ENCODE measurements at places on chromosomes 7 and 10. TPM values are rescaled to one million over a fixed set of nuclear protein-coding genes. Genes with fewer than 3 reads are reported as not detected.
A peak's percentile ranks its signal among the peaks of the same experiment; 100 is the strongest.

DNA sequence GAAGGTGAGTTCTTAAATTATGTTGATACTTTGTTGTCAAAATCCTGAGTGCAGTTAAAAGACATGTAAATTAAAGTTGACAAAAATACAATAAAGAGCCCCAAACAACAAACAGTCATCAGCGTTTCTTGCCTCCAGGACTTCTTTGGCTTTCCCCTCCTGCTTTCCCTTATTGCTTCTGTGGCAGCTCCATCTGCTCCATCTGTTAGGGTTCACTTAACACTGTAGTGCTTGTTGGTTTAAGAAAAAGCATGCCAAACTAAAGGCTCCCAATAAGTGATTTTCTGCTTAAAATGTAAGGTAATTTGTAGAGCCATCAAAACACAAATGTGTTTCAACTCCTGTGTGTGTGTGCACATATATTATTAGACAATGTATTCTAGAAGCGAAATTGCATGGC lies 254.3 kb upstream of the GNAI1 start:
- no peak for DNase-seq

- DNase-seq = no peak
Observed at GRCh38 chr10:117480097-117480496, 62.4 kb upstream of the EMX2 start.

GRCh38 chr7:106070567-106071254 lies 41.4 kb downstream of the SYPL1 start:
- peak; percentile 59 for DNase-seq

DNA sequence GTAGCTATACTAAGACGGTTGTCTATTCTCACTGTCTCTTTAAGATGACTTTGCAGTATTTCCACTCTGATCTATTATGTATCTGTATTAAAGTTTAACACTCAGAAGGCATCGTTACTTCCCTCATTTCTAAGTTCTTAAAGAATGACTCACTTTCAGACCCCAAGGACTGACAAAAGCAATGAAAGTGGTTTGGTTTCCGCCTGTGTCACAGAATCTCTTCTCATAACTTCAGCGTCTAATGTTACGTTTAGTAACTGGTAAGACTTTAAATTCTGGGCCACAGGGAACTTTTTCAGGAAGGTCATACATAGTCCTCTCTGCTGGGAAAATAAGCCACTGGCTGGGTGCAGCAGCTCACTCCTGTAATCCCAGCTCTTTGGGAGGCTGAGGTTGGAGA lies 892.0 kb upstream of the AUTS2 start:
- DNase-seq = no peak

DNA sequence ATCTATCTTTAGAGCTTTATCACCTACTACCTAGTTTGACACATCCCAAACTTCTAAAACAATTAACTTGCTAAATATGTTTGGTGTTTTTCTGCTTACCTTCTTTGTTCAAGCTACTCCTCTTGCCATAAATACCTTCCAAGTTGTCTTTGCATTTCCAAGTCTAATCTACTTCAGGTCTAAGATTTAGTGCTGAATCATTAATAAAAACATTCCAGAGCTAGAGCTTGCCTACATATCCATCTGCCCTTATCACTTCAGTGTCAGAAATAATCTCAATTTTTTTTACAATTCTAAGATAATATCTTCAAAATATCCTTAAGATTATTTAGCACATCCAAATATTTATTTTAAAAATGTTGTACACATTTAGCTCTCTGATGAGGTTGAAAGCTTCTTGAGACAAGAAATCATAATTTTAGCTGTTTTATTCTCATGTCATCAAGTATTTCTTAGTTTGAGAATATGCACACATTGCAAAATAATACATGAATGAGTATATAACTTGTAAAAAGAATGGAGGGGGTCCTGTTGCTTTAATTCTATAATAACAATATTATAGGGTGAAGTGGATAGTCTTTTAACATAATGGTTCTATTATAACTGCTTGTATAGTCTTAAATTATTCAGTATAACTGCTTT lies 466.3 kb downstream of the SEMA3D start:
- DNase-seq = no peak

GRCh38 chr10:5540080-5540479 lies 15.3 kb downstream of the CALML3 start:
- no peak for DNase-seq

DNA sequence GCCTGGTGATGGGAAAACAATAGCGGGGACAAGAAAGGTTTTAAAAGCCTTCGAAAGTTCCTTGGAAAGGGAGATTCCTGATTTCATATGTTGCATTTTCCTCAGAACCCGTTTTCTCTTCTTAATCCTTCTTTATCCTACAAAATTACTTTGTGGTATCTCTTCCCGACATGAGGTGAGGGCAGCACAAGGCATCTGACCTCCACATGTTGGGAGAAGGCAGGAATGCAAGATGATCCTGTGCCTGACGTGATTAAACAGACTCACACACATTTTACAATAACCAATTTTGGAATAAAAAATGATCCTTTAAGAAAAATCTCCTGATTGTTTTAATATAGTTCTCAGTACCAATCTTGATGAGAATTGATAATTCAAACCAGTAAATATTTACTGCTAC lies 153.3 kb upstream of the MKLN1 start:
- no peak for DNase-seq

- no peak for DNase-seq
Observed at GRCh38 chr7:23117841-23118240, 12.3 kb downstream of the KLHL7 start.

GRCh38 chr7:23027261-23027660 lies 13.3 kb upstream of the HYCC1 start:
- DNase-seq = no peak

GRCh38 chr7:18648849-18649758 lies 153.6 kb downstream of the HDAC9 start:
- no peak for DNase-seq

DNA sequence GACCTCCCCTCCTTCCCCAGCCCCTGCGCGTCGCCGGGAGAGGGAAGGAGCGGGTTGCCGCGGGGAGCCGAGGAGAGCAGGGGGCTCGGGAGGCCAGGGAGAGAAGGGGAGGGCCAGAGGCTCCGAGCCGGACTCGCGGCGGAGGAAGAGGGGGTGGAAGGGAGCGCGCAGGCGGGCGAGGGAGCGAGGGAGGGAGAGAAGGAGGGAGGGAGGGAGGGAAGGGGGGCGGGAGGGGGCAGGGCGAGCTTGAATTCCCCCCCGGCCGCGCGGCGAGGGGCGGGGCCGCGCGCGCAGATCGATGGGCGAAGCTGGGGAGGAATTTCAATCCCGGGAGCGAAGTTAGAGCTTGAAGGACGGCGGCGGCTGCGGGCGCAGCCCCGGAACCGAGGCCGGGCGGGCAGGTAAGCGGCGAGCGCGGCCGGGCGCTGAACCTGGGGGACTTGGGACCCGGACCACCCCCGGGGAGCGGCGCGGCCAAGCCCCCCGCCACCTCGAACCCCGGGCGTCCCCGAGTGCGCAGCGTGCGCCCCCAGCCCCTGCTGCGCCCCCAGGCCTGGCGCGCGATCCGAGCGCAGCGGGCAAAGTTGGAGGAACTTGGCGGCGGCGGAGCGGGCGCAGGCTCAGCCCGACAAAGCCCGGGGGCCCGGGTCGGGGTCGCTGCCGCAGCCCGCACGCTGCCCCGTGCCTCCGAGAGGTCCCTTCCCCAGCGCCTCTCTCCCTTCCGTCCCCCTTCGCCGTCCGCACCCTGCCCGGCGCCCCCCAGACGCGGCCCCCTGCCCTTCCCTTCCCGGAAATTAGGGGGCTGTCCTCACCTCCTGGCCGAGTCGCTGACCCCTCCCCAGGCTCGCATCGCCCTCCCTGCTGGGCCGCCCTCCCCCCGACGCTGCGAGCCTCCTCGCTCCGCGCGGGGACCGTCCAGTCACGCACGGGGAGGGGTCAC lies at the start of gene ELFN1:
Gene ELFN1, plus strand, starts transcription at position 324 of the 940 bp plus-strand sequence. CDS start 74,320 bp downstream, outside the sequence.
- no peak for DNase-seq

GRCh38 chr10:75029857-75030256 lies 81.6 kb upstream of the SAMD8 start:
- DNase-seq = no peak

DNA sequence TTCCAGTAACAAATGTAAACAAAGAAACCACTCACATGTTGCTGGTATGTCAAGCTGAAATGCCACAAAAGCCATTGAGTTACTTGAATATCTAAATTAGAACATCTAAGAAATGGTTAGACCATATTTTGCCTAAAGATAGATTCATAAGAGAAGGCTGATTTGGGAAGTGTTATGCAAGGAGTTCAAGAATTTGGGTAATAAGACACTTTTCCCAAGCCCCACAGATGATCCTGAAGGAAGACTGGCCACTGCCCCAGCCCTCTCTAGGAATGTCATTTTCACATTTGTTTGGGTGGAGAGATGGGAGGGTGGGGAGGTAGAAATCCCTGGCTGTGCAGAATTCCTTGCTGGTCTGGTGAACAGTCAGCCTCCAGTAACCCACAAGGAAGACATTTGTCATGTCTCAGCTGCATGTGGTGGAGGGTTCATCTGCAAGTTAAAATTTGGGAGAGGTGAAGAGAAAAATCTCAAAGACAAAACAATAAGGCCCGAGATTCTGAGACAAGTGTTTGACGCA lies 427.2 kb upstream of the KLF6 start:
- DNase-seq = no peak

- DNase-seq = no peak
Observed at GRCh38 chr7:149865437-149865836, 8.3 kb upstream of the ATP6V0E2 start.

- peak; percentile 64 for DNase-seq
Observed at GRCh38 chr10:50501478-50501877, 122.3 kb downstream of the SGMS1 start.

GRCh38 chr10:3131098-3131497 lies 41.5 kb downstream of the PITRM1 start:
- DNase-seq = peak; percentile 94

DNA sequence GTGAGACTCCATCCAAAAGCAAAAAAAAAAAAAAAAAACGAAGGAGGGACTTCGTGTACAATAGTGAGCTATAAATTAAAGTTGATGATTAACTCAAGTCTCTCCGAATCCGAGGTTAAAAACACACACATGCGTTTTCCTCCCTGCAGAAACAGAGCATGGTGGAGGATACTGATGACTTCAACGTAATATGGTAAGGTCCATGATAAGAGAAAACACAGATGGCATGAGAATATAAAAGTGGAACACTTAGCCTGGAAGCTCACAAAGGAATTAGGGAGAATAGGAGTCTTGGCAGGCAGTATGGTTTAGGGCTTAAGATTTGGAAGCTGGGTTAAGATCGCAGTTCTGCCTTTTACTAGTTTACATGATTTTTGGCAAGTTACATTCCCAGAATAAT lies 20.1 kb upstream of the GSTK1 start:
- DNase-seq = no peak

- DNase-seq = no peak
Observed at GRCh38 chr10:29737074-29737593, 102.4 kb upstream of the SVIL start.

- no peak for DNase-seq
Observed at GRCh38 chr10:44963772-44964633, 4.4 kb downstream of the RASSF4 start.

DNA sequence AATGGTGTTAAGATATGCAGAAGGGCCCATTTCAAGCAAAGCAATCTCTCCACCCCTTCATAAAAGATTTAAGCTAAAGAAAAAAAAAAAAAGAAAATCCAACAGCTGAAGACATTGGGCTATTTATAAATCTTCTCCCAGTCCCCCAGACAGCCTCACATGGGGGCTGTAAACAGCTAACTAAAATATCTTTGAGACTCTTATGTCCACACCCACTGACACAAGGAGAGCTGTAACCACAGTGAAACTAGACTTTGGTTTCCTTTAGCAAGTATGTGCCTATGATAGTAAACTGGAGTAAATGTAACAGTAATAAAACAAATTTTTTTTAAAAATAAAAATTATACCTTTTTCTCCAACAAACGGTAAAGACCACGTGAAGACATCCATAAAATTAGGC lies 28.6 kb downstream of the PPP3CB start:
- no peak for DNase-seq

DNA sequence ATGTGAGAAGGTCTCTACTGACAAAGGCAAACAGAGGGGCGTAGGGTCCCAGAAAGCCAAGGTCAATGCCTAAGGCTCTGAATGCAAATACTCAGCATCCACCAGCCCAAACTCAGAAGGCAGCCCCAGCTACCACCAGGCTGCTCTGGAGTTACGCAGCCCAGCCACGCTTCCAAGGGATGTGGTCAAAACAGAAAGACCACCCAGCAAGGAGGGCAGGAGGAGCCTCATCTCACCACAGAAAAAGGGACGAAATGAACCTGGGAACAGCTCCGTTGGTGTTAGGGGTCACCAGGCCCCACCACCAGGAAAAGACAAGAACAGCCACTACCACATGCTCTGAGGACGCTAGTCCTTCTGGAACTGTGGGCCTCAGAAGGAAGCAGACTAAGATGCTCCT lies 65.1 kb downstream of the CTBP2 start:
- no peak for DNase-seq

DNA sequence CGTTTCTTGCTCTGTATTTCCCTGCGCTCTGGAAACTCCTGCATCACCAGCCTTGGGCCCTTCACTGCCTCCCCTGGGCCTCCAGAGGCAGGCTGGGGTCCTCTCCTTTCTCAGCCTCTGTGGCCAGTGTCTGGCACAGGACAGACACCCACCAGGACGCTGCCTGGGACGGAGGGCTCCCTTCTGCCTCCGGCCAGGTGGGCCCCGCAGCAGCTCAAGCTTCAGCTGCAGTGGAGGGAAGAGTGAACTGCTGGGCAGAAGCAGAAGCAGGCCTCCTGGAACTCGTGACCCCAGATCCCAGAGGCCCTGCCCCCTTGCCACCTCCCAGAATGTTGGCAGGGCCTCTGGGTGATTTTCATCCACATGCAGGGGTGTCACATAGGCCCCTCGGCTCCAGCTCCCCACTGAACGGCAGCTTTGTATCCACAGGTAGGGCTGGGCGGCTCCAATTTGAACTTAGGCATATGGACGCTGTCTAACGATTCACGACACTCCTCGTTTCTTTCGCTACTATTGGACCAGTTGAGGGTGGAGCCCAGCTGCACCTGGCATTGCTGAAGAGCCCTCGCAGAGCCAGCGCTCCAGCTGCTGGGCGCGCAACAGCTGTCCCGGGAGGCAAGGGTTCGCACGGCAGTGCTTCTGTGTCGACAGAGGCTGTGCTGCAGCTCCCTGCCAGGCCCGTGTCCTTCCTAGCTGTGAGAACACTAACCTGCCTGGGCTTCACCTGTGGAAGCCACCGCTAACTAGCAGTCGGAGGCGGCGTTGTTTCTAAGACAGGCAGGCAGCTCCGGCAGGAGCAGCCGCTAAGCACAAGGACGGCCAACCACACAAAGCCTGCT lies 18.4 kb upstream of the GPR146 start:
- DNase-seq = no peak

GRCh38 chr7:93315896-93316295 lies 83.7 kb downstream of the VPS50 start:
- no peak for DNase-seq

Gene CDK13
- 50.2 TPM for total RNA-seq

Gene NEURL1
- total RNA-seq = not detected

Gene TMEM120A
- 19.3 TPM for total RNA-seq

Gene NEUROG3
- not detected for total RNA-seq

Gene TMEM236
- 0.37 TPM for total RNA-seq

Gene SORCS1
- 0.54 TPM for total RNA-seq

Gene ANKRD61
- total RNA-seq = 0.42 TPM

Gene PON3
- not detected for total RNA-seq

Gene GPR37
- 1.9 TPM for total RNA-seq

Gene FKBP9
- 111 TPM for total RNA-seq

Gene BUD31
- total RNA-seq = 262 TPM

Gene ARHGAP12
- 26.0 TPM for total RNA-seq
